ENCODE measurements at places on chromosomes 3 and 15.

DNA sequence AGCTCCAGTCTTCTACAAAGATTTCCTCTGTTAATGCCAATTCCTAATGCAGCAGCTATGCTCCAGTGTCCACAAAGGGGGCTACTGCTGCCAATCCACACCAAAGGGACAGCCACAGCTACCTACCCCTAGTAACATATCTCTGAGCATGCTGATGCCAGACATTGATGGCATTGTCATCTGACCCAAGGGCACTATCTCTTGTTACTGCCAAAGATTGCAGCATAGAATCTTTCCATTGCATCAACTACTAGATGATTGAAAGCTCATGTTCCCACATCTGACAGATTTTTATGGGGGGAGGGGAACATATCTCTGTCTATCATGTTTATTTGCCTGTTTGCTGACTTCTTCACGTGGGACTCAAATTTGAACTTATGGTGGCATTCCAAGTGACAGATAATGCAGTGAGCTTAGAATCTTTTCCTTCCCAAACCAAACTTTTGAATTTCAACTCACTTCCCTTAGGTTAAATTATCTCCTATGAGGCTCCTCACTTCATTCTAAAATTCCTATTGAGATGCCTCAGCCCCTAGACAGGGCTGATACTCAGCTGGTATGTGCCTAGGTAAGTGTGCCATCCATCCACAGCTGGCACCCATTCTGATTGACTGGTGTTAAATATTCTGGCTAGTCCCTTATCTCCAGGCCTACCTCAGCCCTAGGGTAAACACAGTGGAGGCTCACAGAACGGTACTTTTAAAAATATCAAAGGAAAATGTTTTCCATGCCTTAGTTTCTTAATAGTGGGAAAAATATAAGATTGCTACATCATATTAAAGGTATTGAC lies 100.3 kb downstream of the STRIT1 start:
- no peak for DNase-seq

- DNase-seq: no peak
Measured at GRCh38 chr3:188337232-188337631, 183.3 kb downstream of the LPP start.

GRCh38 chr3:156070028-156070427 lies 50.4 kb upstream of the KCNAB1 start:
- DNase-seq: no peak

DNA sequence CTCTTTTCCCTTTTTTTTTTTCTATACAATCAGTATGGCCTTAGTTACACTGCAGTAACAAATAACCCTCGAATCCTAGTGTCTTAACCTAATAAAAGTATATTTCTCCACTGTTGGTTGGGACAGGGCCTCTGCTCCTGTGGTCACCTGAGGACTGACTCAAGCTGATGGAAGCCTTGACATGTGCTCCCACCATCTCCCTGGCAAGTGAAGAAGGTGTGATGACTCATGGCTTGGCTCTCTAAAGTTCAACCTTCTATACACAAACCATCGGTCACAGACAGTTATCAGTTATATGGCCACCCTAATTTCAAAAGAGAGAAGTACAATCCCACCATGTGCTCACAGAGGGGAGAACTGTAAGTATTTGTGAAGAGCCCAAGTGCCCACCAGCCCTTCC lies 65.8 kb upstream of the CACNA2D3 start:
- no peak for DNase-seq

GRCh38 chr3:4580346-4581123 lies 87.4 kb downstream of the ITPR1 start:
- no peak for DNase-seq

- no peak for DNase-seq
Measured at GRCh38 chr3:170806676-170807075, 63.3 kb downstream of the RPL22L1 start.

DNA sequence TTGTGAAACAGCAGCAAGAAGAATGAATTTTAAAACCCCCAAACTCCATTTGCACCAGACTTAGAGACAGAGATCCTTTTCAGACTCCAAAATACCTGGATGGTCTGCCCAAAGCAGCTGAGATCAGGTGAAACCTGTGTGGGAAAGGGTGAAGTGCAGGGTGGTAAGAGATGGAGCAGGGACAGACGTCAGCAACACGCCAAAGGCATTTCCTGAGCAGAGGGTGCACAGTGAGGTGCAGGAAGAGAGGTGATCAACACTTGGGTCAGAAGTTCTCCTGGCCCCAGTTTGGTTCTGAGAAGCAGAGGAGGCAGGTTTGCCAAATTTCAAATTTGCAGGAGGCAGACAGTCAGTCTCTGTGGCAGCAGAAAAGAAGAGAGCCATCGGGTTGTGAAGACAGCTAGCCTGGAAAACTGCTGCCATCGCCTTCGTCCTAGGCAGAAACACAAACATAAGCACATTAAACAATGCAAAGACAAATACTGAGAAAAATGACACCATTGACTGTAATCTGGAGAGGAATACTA lies 9.8 kb downstream of the CCR4 start:
- DNase-seq: no peak

GRCh38 chr3:71724584-71725270 lies 475 bp downstream of the EIF4E3 start:
- DNase-seq: peak; percentile 39

- no peak for DNase-seq
Measured at GRCh38 chr3:157027861-157028745, 131.8 kb downstream of the CCNL1 start.

DNA sequence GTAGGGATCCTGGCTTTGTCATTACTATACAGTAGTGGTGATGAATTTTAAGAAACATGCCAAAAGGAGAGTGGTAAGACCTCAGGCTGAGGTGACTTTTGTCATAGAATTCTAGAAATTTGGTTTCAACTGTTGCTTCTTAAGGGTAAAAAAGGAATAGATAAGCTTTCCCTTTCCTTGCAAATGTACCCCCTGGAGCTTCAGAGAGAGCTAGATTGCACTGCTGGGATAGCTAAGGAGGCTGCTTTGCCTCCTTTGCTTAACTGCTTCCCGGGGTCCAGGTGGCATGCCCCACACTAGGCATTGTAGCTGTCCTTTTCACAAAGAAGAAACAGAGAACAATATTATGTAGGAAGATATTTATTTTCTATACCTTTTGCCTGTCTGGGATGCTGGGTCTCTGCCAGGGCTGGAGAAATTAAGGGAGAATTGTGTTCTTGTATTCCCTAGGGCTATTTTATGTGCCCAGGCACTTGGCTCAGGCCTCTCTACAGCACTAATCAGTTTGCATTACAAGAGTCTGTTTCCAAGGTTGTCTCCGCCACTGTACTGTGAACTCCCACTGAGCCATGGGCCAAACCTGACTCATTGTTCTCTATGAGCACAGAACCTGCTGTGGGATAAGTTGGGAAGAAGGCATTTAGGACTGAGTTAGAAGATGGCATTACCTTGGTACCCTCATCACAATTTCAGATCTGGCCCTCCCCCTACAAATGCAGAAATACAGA lies 460.0 kb downstream of the PDCD6IP start:
- DNase-seq: no peak

DNA sequence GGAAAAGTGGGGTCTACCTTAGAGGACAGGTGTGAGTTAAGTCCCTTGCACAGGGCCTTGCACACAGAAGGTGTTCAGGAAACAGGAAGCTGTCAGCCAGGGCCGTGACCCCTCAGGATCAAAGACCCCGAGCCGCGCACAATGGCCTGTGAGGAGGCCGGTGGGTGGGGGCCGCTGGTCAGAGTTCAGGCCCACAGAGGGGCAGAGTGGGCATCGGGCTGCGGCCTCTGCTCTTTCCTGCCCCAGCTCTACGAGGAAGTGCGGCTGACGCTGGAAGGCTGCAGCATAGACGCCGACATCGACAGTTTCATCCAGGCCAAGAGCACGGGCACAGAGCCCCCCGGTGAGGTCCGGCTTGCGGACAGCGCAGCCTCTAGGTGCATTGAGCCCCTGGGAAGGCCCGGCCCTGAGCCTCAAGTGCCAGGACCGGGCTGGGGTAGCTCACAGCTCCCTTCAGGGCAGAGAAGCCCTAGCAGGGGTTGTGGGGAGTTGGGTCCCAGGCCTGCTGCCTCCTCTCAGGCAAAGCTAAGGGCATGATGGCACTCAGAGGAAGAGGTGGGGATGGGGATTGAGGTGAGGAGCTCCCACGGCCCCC lies 37.2 kb downstream of the PSTPIP1 start:
- DNase-seq: peak; percentile 4

DNA sequence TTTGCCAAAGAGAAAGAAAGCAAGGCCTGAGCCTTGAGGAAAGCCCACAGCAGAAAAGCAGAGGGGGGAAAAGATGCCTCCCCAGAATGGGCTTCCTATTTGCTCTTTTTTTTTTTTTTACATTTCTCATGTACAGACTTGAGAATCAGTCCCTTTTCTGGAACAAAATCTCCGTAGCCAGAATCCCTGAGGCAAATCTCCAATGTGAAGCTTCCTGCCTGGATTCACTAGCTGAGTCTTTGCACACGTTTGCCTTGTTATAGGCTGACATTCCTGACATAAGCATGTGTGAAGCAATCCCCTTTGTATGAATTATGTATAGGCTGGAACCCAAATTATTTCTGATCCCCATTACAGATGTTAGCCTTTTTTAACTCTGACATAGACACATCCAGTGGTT lies 52.2 kb upstream of the ACTL6A start:
- DNase-seq: no peak

- DNase-seq: no peak
Measured at GRCh38 chr3:177519588-177519987, 322.3 kb upstream of the TBL1XR1 start.

DNA sequence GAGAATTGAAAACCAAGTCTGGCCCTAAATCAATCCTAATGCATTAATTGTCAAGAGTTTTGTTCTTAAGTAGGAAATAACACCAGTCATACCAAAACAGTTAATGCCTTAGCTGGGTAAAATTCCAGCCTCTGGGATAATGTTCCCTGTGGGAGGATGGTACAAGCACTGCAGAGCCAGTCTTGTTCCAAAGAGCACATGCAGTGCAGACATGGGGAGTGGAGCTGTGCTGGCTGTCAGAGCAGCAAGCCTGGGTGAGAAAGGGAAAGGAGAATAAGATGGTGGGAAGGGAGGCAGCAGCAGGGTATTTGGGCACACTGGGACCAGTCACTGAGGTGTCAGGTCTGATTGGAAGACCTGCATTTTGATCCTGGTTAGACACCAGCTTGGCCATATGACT lies 12.1 kb downstream of the ALAS1 start:
- DNase-seq: no peak

DNA sequence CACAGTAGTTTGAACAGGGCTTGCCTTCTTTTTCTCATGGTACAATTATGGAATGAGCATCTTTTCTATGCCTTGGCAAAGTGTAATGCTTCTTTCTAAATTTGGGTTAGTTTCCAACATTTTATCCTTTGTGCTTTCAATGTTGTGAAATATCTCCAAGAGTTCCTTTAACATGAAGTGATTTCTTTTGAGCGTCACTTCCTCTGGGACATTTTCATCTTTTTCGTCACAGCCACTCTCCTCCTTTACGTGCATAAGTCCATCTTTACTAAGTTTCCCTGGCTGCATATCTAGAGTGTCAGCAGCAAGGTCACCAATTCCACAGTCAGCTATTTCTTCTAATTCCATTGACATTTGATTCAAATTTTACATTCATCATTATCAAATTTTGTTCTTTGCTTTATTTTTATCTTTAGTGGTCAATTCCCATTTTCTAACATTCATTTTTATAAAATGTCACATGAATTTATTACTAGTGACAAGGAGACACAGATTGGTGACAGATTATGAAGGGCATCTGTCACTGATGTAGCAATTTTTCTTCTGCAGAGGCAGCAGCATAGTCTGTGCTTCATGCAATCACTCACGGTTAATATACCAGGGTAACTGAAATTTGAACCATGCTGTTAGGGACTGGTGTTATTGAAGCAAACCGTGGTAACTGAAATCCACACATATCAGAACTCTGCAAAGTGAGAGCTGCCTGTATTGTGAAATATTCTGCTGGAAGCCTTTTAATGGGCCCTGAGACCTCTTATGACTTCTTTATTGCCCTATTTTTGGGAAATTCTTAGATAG lies 126.5 kb upstream of the THBS1 start:
- no peak for DNase-seq

GRCh38 chr3:188962253-188963247 lies 209.2 kb upstream of the TPRG1 start:
- no peak for DNase-seq

DNA sequence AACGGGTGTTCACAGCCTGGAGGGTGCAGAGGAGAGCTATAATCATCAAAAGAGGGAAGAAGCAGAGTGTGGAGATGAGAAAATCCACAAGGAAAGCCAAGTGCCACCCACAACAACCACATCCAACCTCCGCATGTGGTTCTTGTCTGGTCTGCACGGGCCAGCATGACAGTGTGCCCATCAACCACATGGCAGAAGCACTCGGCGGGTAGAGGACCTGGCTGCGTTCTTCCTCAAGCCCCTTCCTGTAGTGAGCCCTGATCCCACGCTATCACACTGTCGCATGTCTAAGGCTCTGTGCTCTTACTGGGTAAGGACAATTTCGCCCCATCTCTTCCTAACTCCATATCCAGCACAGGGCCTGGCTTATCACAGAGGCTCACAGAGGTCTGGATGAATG lies 41.9 kb downstream of the PTPN23 start:
- no peak for DNase-seq

DNA sequence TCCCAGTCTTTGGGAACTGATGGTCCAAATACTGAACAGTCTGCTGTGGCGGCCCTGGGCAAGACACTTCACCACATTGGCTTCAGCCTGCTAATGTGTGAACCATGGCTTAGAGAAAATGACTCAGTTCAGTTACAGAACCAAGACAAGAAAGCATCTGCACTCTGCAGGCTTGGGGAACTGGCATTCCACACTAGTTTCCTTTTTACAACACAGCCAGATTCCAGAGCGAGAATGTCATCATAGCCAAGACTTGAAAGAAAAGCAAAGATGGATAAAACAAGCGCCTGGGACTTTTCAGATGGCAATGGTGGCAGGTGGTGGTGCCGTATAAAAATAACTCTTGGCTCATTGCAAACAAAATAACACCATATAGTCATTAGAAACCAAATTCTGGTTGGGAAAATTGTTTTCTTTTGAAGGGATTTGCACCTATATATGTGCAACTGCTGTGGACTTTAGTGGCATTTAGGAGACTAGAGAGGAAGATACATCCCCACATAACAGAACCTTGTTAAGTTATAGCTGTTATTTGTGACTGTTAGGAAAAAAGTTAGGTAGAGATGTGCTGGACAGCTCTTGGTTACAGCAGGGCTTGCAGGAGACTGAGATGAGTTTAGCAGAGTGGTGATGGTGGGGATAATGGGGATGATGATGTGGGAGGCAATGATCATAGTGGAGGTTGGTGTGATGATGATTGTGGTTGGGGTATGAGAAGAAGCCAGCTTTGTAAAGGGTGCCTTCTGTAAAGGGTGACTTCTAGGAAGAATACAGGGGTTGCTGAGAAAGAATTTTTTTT lies 273.6 kb downstream of the THRB start:
- DNase-seq: no peak

Measured in dorsolateral prefrontal cortex (tissue), 122 donors.